CD4-positive, alpha-beta T cell (primary cell): ENCODE measurements at places on chromosomes 6 and 20.

- peaks cover 4% of the 10 kb centered on the region for H3K36me3 ChIP-seq
- no peak overlapping the region for H3K4me3 ChIP-seq
- no peaks in the 10 kb centered on the region for H3K27me3 ChIP-seq
- no peak for DNase-seq
- no peak overlapping the region for H3K27ac ChIP-seq
These were observed 54.4 kb downstream of the MTHFD1L start for GRCh38 chr6:150919938-150920337.

GRCh38 chr6:131807644-131808459, at the start of gene ENPP1:
Gene ENPP1 (plus strand): TSS chr6:131808020. CDS start chr6:131808036, 16 bp downstream.
- H3K4me1 ChIP-seq, result peaks cover 18% of the 10 kb centered on the region
- H3K4me3 ChIP-seq, result peak within 1 kb of the TSS; percentile 54
- H3K27me3 ChIP-seq, result peaks cover 26% of the 10 kb centered on the region
- H3K36me3 ChIP-seq, result no peaks in the 10 kb centered on the region

DNA sequence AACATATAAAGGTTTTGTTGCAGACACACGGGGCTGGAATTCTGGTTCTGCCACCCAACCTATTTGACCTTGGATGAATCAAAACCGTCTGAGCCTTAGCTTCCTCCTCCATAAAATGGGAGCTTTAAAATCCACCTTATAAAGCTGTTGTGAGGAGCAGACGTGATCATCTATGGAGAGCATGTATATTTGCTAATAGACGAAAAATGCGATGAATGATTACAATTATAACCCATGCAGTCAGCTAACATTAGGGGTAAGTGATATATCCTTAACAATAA, 586 bp upstream of the NUP153 start:
- H3K4me3 ChIP-seq, result peak overlapping the region; percentile 82
- DNase-seq, result no peak
- H3K27ac ChIP-seq, result peak overlapping the region; percentile 99

- H3K36me3 ChIP-seq, result peaks cover 3% of the 10 kb centered on the region
- DNase-seq, result no peak
- H3K4me1 ChIP-seq, result peaks cover 2% of the 10 kb centered on the region
These were observed 47.5 kb downstream of the RALGAPA2 start for GRCh38 chr20:20664795-20665589.

- no peak for DNase-seq
- no peaks in the 10 kb centered on the region for H3K4me1 ChIP-seq
- H3K27me3 ChIP-seq, result no peaks in the 10 kb centered on the region
- no peak overlapping the region for H3K27ac ChIP-seq
- H3K4me3 ChIP-seq, result no peak overlapping the region
These were observed 16.2 kb downstream of the METTL24 start for GRCh38 chr6:110341663-110342596.

GRCh38 chr20:15596220-15596890, 976.9 kb downstream of the KIF16B start:
- no peaks in the 10 kb centered on the region for H3K4me1 ChIP-seq
- H3K27ac ChIP-seq, result no peak overlapping the region
- no peaks in the 10 kb centered on the region for H3K27me3 ChIP-seq
- no peak overlapping the region for H3K4me3 ChIP-seq
- no peak for DNase-seq

DNA sequence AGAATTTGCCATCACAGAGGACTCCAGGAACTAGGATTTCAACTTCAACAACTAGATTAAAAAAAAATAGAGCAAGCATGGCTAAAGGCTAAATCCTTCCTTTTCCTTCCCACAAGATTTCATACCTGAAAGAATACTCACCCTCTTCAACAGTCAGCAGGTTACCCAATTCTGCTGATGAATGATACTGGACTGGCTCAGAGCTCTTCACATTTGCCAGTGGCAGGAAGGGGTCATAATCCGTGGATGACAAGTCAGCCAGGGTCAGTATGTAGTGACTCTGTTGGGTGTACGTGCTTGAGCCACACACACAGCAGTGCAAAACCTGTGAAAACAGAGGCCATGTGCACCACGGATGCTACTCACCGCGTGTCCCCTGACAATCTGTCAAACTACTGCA, 152.9 kb downstream of the INSM1 start:
- no peaks in the 10 kb centered on the region for H3K27me3 ChIP-seq
- DNase-seq, result no peak
- peaks cover 40% of the 10 kb centered on the region for H3K36me3 ChIP-seq
- H3K4me3 ChIP-seq, result no peak overlapping the region

DNA sequence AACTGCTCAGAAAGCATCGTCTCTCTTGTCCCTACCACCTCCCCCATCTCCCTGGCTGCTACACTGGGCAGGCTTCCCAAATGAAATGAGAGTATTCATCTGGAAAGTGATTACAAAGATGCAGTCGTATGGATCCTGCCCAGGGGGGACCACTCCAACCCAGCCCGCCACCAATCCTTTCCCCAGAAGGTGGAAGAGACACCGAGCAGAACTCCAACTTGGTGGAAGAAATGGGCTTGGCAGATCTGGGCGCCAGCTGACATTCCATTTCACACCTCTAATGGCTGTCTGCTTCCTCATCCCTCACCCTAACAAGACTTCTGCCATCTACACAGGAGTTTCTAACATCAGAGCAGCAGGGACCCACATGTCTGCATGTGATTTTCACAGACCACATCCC, 12.7 kb downstream of the PKHD1 start:
- H3K27ac ChIP-seq, result no peak overlapping the region
- no peaks in the 10 kb centered on the region for H3K36me3 ChIP-seq
- peaks cover 3% of the 10 kb centered on the region for H3K27me3 ChIP-seq
- DNase-seq, result no peak
- no peak overlapping the region for H3K4me3 ChIP-seq

DNA sequence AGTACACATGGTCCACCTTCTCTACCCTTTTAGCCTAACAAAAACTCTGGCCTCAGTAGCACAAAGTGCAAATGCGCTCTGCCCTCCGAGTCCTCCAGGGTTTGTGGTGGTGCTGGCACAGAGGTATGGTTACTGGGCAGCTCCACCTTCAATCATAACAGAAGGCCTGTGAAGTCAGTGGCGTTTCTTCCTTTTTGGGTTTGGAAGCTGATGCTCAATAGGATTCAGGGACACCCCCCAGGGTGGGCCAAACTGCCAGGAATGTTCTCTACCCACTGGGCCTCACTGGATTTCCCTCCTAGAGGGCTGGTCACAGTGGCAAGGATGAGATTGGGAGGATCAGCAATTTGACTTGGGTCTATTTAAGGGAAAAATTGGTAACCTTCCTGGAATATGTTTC, 286.1 kb upstream of the FOXQ1 start:
- H3K36me3 ChIP-seq, result no peaks in the 10 kb centered on the region
- H3K4me3 ChIP-seq, result no peak overlapping the region
- H3K27ac ChIP-seq, result no peak overlapping the region
- H3K27me3 ChIP-seq, result no peaks in the 10 kb centered on the region

- no peak overlapping the region for H3K4me3 ChIP-seq
- no peaks in the 10 kb centered on the region for H3K36me3 ChIP-seq
- H3K27me3 ChIP-seq, result no peaks in the 10 kb centered on the region
- no peak for DNase-seq
- no peaks in the 10 kb centered on the region for H3K4me1 ChIP-seq
These were observed 98.7 kb downstream of the SLC16A10 start for GRCh38 chr6:111185954-111186353.

- H3K36me3 ChIP-seq, result no peaks in the 10 kb centered on the region
- no peaks in the 10 kb centered on the region for H3K4me1 ChIP-seq
- no peak overlapping the region for H3K27ac ChIP-seq
- no peaks in the 10 kb centered on the region for H3K27me3 ChIP-seq
- H3K4me3 ChIP-seq, result no peak overlapping the region
These were observed 57.8 kb upstream of the NKAIN2 start for GRCh38 chr6:123745895-123746294.

- DNase-seq, result peak; percentile 73
- peak overlapping the region; percentile 89 for H3K27ac ChIP-seq
- no peaks in the 10 kb centered on the region for H3K36me3 ChIP-seq
- no peaks in the 10 kb centered on the region for H3K27me3 ChIP-seq
- H3K4me1 ChIP-seq, result peaks cover 61% of the 10 kb centered on the region
These were observed 218.6 kb upstream of the ZFP64 start for GRCh38 chr20:52410182-52410647.

DNA sequence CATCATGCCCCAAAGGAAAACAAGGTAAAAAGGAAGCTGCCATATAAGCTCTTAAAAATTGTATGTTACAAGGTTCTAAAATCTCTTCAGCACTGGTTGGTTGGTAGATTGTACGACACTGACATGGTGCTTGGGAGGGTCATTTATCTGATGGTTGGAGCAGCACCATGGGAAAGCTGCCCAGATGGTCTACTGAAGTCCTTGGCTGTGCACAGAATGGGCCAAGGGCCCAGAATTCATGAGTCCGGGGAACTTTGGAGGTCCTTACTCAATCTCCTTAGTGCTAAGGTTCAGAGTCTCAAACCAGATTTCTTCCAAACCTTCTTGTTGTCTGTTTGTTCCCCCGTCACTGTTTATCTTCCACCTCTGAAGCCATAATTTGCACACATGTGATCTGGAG, 314.4 kb downstream of the ESR1 start:
- no peak for DNase-seq
- H3K27me3 ChIP-seq, result no peaks in the 10 kb centered on the region
- no peak overlapping the region for H3K27ac ChIP-seq
- H3K36me3 ChIP-seq, result peaks cover 73% of the 10 kb centered on the region
- H3K4me3 ChIP-seq, result no peak overlapping the region

DNA sequence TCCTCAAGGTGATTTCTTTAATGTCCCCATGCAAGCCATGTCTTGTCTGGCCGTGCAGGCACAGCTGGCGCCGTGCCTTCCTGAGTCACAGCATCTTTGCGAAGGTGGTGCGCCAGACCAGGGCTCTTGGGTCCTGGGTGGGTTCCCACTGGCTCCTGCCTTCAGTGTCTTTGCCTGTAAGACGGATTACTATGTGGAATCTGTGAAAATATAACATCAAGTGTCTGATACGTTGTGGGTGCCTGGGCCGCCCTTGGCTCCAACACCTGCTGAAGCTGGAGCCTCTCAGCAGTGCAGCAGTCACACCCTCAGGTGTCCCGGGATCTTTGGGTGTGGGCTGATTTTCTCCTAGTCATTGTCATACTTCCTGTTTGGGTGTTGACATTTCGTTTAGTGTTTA, 3.2 kb downstream of the OSBPL2 start:
- peaks cover 23% of the 10 kb centered on the region for H3K36me3 ChIP-seq
- peaks cover 48% of the 10 kb centered on the region for H3K4me1 ChIP-seq
- no peak overlapping the region for H3K27ac ChIP-seq
- no peak for DNase-seq

- H3K4me3 ChIP-seq, result no peak overlapping the region
- H3K4me1 ChIP-seq, result peaks cover 2% of the 10 kb centered on the region
- H3K36me3 ChIP-seq, result no peaks in the 10 kb centered on the region
- DNase-seq, result no peak
- no peak overlapping the region for H3K27ac ChIP-seq
These were observed 163.3 kb downstream of the TAF4 start for GRCh38 chr20:61902221-61902869.

- H3K4me1 ChIP-seq, result no peaks in the 10 kb centered on the region
- H3K36me3 ChIP-seq, result no peaks in the 10 kb centered on the region
- no peak overlapping the region for H3K27ac ChIP-seq
- no peak for DNase-seq
These were observed 13.3 kb upstream of the ENPP5 start for GRCh38 chr6:46184114-46184513.

DNA sequence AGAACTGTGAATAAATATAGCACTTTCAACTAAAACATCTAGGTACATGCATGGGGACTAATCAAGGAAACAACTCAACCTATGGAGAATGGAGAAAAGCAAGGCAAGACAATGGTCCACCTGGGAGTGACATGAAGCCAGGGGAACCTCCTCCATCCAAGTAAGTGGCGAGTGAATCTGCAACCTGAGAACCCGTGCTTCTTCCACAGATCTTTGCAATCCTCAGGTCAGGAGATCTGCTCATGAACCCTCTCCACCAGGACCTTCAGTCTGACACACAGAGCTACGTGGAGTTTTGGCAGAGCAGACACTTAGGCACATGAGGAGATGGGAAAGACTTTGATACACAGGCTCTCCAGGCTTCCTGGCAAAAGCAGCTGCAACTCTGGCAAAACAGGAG, 58.8 kb upstream of the KHDRBS2 start:
- H3K4me1 ChIP-seq, result no peaks in the 10 kb centered on the region
- DNase-seq, result no peak
- H3K27me3 ChIP-seq, result no peaks in the 10 kb centered on the region
- no peaks in the 10 kb centered on the region for H3K36me3 ChIP-seq
- H3K4me3 ChIP-seq, result no peak overlapping the region

GRCh38 chr6:166785131-166785530, 158.1 kb upstream of the RPS6KA2 start:
- H3K36me3 ChIP-seq, result no peaks in the 10 kb centered on the region
- no peak overlapping the region for H3K4me3 ChIP-seq
- H3K4me1 ChIP-seq, result no peaks in the 10 kb centered on the region
- H3K27me3 ChIP-seq, result no peaks in the 10 kb centered on the region
- no peak overlapping the region for H3K27ac ChIP-seq

- H3K27me3 ChIP-seq, result no peaks in the 10 kb centered on the region
- H3K36me3 ChIP-seq, result no peaks in the 10 kb centered on the region
- no peak for DNase-seq
- no peak overlapping the region for H3K27ac ChIP-seq
- H3K4me3 ChIP-seq, result no peak overlapping the region
- peaks cover 3% of the 10 kb centered on the region for H3K4me1 ChIP-seq
These were observed 44.9 kb upstream of the PKHD1 start for GRCh38 chr6:52132292-52132691.

DNA sequence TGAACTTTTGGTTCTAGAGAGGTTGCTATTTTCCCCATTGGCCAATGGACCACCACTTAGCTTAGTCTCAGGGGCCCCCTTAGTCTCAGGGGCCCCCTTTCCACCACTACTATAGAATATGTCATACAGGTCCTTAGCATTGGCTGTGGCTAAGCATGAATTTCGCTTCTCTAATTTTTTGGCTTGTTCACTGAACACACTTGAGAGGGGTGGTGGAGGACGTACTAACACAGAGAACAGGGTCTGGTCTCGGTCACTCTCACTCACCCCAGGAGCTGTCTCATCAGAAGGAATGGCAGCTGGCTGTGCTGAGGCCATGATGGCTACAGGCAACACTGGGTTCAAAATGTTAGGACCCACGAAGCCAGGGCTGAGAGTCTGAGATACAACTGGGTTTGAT, 30.3 kb downstream of the ZNF318 start:
- no peak overlapping the region for H3K4me3 ChIP-seq
- H3K4me1 ChIP-seq, result no peaks in the 10 kb centered on the region
- no peaks in the 10 kb centered on the region for H3K27me3 ChIP-seq
- no peak for DNase-seq
- peaks cover 64% of the 10 kb centered on the region for H3K36me3 ChIP-seq
